ENCODE measurements at places on chromosomes 1 and 21.

GRCh38 chr1:183331091-183331742 is 87.0 kb downstream of the NMNAT2 start:
- no peak for DNase-seq

DNA sequence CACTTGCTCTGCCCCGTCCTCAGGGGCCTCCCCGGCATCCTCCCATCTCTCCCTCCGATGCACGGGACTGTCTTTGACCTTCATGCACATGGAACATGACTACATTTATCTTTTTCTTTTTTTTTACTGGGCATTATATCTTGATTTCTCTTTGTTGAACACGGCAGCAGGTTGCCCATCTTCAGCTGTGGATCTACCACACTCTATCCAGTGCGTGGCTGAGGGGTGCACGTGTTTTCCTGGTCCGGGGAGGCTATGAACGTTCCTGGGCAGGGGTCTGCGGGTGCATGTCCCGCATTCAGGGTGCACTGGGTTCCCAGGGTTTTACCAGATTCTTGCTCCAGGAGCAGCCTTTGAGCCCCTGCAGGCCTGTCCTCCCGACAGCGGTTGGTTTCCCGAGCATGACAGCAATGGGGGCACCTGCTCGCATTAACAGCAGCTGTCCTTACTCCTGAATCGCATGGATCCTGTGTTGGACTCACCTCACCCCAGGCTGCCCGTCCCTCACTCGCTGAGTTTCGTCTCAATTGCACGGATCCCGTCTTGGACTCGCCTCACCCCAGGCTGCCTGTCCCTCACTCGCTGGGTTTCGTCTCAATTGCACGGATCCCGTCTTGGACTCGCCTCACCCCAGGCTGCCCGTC is 7.4 kb downstream of the POFUT2 start:
- no peak for DNase-seq

DNA sequence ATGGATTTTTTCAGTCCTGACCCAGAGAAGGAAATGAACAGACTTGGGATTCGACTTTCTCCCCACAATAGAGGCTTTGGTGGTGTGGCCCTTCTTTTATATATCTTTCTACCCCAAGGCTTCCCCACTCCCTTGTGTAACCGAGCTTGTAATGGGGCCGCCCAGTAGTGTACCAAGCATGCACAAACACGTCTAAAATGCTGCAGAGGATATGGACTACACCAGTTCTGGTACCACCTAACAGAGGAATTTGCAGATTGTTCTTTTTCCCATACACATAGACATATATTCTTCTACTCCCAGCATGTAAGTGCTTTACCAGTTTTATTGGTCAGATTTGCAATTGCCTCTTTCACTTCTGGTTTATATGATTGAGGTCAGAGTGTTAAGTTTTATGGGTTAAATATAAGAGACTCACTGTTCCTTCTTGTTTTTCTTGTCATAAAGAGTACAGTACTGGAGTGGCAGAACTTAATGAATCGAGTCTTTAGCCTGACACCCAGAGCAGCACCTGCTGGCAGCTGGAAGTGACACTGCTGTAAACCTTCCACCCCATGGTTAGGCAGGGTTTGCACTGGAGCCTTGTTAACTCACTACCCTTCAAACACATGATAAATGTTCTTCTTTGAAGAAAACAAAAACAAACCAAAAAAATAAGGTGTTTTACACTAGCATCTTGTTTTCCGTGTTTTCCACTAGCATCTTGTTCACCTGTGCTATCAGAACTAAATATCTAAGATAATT is 198.6 kb downstream of the PTPRC start:
- DNase-seq, result no peak

DNA sequence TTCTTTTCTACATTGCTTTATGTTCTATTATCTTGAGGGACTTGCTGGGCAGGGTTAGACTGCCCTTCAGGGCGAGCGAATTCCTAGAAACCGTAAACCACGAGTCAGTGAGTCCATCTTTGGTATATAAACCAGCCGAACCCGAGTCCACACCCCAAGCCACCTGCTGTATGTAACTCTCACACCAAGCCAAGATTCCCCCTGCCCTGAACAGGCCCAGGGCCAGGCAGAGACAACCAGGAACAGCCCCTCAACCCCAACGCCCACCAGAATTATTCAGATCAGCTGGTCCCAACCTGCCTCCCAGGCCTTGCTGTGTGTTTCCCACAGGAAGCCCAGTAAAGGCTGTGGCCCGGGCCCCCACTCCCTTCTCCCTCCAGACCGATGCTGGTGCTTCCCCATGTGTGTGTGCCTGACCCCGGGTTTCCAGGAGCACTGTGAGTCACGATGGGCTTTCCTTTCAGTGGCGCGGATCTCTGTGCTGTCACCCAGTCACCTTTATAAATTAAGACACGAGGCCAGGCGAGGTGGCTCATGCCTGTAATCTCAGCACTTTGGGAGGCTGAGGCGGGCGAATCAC is 17.1 kb downstream of the KIF17 start:
- DNase-seq, result no peak

DNA sequence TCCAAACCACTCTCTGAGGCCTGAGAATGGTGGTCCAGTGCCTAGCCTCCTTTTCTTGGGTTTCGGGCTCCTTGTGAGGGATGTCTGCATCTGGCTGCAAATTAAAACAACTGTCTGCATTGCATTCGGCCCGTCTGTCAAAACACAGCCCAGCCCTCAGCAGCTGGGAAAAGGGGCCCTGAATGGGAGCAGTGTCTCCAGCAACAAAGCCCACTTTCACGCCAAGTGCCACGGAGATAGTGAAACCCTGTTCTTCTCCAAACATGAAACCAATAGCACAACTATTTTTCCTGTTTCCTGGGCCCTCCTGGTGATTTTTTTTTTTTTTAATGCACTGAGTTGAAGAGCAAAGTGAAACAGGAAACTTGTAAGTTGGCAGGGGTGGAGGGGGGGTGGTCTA is 138.4 kb downstream of the PLXNA2 start:
- DNase-seq, result no peak

DNA sequence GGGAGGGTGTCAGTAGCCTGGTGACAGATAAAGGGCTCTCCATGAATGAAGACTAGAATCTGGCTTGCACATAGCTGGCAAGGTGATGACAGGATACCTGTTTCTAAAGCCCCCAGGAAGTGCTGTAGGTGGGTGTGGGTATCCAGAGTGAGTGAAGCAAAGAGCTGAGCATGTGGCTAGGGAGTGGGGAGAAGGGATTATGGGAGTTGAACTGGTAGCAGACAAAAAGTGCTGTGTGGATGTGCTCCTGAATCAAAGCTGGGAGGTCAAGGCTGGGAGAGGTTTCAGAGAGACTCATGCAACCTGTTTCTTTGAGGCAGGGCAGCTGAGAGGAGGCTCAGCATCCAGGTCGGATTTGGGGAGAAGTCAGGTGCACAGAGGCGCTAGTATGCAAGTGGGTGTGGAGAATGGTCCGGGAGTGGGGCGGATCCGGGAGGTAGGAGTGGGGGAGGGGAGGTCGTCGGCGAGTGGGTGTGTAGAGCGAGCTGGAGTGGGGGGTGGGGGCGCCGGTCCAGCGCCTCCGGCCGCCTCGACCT is 600 bp downstream of the ASTN1 start:
- DNase-seq, result no peak

DNA sequence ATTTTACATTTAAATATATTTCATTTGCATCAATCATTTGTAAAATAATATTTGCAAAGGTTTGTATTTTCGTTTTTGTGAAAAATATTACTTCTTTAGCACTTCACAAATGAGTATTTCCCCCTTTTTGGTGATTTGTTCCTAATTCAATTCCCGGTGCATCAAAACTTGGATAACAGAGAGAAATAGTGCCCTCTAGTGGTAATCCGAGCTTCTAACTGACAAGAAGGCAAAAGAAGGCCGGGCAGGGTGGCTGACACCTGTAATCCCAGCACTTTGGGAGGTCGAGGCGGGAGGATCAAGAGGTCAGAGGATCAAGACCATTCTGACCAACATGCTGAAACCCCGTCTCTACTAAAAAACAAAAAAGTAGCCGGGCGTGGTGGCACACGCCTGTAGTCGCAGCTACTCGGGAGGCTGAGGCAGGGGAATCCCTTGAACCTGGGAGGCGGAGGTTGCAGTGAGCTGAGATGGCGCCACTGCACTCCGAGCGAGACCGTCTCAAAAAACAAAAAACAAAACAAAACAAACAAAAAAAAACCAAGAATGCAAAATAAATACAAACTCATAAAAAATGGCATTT is 137.7 kb downstream of the COL11A1 start:
- DNase-seq, result no peak

- peak; percentile 74 for DNase-seq
These were observed 7.2 kb downstream of the ZDHHC18 start for GRCh38 chr1:26833432-26834405.

- DNase-seq, result no peak
These were observed 616.3 kb downstream of the PLA2G4A start for GRCh38 chr1:187445066-187445465.

- peak; percentile 28 for DNase-seq
These were observed 182.6 kb downstream of the VAV3 start for GRCh38 chr1:107782217-107782845.

DNA sequence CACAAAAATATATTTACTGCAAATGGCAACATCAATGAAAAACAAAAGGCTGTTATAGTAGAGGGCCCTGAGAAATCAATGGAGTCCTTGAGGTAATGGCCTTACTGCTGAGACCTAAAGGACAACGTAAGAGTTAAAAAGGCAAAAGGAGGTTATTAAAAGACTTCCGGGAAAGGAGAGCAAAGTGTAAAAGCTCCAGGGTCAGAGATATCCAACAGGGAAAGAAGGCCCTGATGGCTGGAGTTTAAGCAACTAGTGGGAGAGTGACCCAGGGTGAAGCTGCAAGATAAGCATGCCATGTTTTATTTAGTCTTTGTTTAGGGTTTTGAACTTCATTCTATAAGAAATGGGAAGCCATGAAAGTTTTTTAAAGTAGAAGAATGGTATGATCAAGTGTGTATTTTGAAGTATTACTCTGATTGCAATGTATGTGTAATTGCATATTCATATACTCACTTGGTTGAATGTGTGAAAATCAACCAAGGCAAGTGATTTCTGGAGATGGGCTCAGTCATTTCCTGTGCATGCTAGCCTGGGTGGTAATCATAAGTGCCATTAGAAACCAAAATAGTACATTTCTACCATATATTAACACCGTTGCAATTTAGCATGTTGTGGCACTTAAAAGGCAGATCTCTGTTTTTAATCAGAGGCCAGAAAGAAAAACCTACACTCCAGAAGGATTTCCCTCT is 5.3 kb upstream of the DPYD start:
- DNase-seq, result no peak

- no peak for DNase-seq
These were observed 125.9 kb downstream of the RGS21 start for GRCh38 chr1:192442736-192443135.

- DNase-seq, result no peak
These were observed 147.2 kb downstream of the PEX14 start for GRCh38 chr1:10621906-10622305.

DNA sequence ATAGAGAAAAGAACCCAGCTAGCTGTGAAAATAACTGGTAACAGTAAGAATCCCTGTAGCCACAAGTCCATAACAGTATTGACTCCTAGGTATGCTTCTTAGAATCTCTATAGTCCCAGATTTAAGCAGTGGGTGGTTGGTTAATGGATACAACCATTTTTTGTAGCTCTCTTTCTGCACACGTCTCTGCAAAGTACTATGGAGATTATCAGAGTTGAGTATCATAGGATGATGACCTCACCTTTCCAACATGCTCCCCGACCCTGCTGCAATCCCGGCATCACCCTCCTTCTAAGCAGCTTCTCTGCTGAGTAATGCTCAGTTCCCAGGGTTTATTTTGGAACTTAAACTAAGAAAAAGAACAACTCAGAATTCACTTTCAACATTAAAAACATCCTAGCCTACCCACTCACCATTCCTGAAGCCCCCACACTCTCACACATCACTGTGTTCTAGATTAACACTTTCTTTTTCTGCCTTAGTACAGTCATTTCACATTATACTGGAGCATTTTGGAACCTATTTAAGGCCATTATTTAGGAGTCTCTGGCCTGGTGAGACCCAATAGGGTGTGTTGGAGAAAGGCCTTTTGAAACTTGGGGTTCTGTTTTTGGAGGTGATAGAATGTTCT is 2.7 kb downstream of the MLLT11 start:
- DNase-seq, result no peak

DNA sequence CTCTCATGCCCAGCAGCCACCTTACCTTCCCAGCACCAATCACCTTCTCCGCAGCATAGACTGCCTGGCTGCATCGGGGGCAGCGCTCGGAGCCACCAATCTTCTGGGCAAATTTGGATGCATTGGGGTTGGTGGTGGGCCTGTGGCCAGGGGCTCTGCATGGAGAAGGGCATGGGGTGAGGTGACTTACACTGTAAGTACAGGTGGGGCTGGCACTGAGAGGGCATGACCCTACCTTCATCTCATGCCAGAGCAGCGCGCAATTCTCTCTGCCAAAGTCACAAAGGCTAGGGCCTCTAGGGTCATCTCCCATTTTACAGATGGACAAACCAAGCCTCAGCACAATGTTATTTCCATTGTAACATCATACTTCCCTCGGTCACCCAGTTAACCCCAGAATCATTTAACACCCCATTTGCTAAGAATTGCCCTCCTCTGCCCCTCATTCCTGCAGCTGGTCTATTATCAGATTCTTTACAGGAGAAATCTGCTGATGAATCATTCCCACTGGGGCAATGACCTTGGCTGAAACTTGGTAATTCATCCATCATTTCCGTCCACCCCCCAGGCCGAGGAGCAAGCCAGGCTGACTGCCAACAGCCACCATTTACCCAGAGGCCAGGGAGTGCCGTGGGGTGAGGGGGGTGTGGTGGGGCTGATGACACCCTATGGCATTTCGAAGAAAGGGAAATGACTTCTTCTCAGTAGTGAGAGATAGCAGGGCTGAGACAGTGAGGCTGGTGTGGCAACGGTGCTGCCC is 17.9 kb downstream of the CSRP1 start:
- no peak for DNase-seq

- no peak for DNase-seq
These were observed 43.2 kb downstream of the C1orf198 start for GRCh38 chr1:230824919-230825721.

- DNase-seq, result no peak
These were observed 270.0 kb downstream of the TRABD2B start for GRCh38 chr1:47727051-47727696.

DNA sequence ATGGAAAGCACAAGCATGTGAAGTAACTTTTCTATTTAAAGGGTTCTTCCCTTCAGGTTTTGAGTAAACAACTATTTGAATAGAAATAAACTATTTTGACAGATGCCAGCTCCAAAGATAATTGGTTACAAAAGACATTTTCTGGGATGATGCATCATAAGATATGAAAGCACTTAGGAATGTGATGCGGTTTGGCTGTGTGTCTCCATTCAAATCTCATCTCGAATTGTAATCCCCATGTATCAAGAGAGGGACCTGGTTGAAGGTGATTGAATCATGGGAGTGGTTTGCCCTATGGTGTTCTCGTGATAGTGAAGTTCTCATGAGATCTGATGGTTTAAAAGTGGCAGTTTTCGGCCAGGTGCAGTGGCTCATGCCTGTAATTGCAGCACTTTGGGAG is 6.4 kb downstream of the DISP1 start:
- no peak for DNase-seq

GRCh38 chr1:151530461-151530860 is 9.6 kb upstream of the TUFT1 start:
- DNase-seq, result no peak

GRCh38 chr1:90100566-90100965 is 105.7 kb downstream of the ZNF326 start:
- no peak for DNase-seq

- DNase-seq, result no peak
These were observed 331.4 kb downstream of the USP25 start for GRCh38 chr21:16061194-16061593.

- no peak for DNase-seq
These were observed 12.6 kb downstream of the KRTAP10-1 start for GRCh38 chr21:44527156-44527982.

GRCh38 chr1:181726320-181727012 is 243.1 kb downstream of the CACNA1E start:
- DNase-seq, result no peak
